ENCODE measurements at places on chromosomes 13 and 19.

- DNase-seq: no peak
Observed at GRCh38 chr19:19650331-19650730, 6.9 kb upstream of the GMIP start.

DNA sequence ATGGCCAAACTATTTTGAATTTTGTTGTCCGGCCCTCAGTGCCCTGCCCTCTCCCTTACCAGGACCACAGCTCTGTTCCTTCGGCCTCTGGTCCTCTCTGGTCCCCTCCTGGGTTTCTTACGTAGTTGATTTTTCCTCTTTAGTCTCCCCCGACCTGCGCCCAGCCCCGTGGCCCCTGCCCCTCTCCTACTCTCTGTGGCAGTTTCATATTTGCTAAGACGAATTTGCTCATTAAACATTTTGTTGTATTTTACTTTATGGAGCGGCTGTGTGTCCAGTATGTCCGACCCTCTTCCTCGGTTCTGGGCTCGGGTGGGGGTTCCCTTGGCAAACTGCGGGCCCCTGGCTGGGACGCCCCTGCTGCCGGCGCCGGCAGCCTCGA, 576 bp upstream of the EPN1 start:
- DNase-seq: no peak

DNA sequence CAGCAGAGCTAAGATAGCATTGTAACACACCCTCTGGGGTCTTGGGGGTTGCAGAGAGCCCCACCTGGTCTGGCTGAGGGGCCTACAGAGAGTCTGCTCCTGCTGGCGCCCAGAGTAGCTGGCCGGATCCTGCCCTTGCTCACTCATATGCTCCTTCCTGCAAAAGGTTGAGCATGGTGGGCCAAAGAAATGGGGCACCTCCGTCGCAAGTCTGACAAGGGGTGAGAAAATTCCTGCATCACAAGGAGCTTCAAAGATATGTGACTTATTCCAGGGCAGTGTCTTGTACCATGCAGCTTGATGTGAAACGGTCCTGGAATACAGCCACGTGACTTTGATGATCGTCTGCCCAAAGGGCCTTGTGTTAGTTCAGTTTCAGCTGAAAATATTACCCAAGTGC, 218.3 kb downstream of the DCLK1 start:
- DNase-seq: no peak

DNA sequence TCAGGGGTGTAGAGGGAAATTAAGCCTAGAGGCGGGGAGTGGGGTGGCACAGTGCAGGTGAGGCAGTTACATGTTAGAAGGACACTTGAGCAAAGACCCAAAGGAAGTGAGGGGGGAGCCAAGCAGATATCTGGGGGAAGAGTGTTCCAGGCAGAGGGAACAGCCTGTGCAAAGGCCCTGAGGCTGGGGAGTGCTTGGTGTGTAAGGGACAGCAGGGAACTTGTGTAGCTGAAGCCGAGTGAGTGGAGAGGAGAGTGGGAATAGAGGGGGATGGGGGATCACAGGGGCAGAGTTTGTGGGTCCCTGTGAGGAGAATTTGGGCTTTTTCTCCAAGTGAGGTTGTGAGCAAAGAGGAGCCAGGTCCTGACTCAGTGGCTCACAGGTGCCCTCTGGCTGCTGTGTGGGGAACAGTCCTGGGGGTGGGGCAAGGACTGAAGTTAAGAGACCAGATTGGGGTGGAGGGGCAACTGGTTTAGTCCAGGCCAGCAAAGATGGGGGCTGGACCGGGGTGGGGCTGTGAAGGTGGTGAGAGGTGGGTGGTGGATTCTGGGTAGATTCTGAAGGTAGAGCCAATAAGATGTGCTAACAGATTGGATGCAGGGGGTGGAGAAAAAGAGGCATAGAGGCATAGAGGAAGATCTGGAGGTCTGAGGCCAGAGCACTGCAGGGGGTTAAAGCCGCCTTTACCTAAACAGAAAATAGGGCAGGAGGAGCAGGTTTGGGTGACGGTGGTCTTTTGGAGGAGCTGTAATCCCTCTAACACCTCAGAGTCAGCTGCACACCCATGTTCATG, 75.3 kb downstream of the CACNA1A start:
- no peak for DNase-seq

GRCh38 chr13:94412870-94413597, 66.4 kb downstream of the DCT start:
- DNase-seq: no peak

DNA sequence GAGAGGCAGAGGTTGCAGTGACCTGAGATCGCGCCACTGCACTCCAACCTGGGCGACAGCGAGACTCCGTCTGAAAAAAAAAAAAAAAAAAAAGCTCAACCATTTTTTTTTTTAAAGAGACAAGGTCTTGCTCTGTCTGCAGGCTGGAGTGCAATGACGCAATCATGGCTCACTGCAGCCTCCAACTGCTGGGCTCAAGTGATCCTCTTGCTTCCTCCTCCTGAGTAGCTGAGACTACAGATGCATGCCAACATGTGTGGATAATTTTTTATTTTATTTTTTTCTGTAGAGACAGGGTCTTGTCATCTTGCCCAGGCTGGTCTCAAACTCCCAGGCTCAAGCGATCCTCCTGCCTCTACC, 10.3 kb downstream of the EHD2 start:
- DNase-seq: no peak

- DNase-seq: no peak
Observed at GRCh38 chr13:78596399-78596735, 7.0 kb downstream of the POU4F1 start.

- no peak for DNase-seq
Observed at GRCh38 chr13:45162821-45163220, 38.0 kb downstream of the KCTD4 start.

DNA sequence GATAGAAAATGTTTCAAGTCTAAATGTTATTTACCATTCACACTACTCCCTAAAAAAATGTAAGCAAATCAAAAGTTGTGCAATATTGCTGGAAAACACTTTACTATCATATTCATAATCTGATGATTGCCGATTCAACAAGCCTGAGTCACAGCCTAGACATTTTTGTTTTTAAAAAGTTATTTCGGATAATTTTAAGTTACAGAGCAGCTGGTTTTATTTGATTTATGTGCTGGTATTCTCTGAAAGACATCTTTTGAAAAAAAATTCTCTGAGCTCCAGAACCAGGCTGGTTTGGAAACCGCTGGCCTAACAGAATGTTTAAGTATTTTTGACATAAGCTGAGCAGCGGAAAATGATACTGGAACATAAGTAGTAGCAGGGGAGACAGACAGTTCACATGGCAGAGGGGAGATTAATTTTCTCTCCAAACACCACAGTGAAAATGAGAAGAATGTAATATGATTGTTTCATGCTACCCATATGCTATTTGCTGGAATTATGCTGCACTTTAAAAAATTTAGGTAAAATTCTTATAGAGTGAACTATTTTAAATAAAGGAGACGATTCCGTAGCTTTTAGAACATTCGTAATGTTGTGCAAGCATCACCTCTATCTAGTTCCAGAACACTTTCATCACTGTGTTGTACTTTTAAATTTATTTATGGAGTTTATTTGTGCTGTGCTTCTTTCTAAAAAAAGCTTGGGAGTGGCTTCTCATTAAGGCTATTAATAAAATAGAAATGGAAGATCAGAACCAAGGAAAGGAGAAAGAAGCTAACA, 36.1 kb downstream of the TBC1D4 start:
- no peak for DNase-seq

DNA sequence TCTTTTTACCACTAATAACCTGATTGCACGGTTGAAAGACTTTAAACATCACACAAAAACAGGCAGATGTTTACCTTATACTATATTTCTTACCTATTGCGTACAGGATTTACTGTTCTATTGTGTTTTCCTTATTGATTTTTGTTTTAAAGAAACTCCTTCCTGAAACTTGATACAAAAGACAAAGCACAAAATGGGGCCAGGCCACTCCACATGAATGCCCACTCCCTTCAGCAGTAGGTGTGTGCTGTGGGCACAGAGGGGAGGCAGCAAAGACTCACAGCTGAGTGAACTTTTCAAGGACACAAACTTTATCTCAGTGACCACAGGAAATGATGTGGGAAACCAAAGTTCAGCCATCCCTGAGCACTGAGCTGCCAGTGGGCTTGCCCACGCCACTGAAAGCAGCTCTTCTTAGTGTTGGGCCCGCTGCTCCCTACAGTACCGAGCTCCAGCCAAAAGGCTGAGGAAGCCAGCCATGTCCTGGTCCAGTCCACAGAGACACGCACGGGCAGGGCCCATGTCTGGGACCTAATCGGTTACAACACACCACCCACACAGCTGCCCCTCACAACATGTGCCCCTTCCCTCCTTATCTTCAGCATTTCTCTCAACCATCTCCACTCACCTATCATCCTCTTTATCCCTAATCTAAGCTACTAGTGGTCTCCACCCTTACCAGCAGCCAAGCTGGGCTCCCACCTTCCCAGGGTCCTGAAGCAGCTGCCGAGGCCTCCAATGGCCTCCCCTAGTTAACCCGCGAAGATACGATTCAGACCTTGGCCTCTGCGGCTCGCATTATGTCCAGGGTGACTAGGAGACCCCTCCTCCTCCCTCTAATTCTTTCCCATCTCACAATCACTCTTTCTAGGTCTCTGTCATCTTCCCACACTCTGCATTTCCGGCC, 39.5 kb downstream of the ATP7B start:
- DNase-seq: no peak

GRCh38 chr19:10699650-10700335, 1.4 kb upstream of the QTRT1 start:
- no peak for DNase-seq

GRCh38 chr13:45141369-45141768, 21.1 kb downstream of the GTF2F2 start:
- DNase-seq: no peak

GRCh38 chr13:110129076-110129475, 177.9 kb downstream of the COL4A1 start:
- no peak for DNase-seq

DNA sequence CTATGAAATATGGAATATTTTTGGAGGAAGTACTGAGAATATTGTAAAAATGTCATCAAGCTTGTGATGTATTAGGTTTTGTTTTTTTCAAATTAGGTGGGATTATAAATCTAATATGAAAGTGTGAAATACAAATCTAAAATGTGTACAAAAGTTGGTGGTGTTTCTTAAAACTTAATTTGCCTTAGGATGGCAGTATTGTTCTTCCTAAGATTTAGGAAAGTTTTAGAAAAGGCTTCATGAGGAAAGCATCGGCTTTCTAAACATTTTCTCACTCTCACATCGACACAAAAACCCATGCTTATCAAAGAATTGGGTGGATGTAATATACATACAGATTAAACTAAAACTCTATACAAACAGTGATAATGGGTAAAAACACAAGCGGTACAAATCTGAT, 972.0 kb upstream of the PCDH20 start:
- no peak for DNase-seq

DNA sequence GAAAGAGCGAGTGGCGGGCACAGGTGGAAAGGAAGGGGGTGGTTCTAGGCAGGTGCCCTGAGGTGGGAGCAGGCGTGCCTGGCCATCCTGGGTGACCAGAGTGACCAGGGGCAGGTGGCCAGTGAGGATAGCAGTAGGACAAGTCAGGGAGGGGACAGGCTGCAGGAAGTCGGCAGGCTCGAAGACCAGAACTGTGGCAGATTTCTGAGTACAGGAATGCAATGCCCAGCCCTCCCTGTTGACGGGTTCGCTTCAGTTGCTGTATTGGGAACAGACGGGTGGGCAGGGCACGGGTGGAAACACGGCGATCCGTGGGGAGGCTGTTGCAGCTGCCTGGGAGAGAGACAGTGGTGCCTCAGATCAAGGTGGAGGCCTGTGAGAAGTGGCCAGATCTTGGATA, 1.9 kb downstream of the ZNF628 start:
- DNase-seq: no peak

GRCh38 chr13:68272652-68273051, 1042.5 kb upstream of the PCDH9 start:
- DNase-seq: no peak

DNA sequence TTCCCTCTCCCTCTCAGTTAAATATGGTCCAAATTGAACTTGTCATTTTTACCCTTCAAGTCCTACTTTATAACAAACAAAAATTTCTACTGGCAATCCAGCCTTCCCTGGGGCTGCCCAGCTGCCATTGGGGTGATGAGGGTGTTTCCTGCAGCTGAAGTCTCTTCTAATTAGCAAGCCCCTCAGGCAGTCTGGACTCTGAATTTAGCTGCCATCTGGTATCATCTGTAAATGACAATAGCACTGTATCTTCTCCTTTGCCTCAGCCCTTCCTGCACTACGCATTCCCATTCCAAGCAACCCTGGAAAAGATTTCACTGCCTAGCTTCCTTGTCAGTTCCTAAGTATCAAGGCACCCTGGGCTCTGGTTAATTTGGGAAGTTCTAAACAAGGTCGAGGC, 331.1 kb upstream of the KLF12 start:
- DNase-seq: no peak

GRCh38 chr19:33220735-33221134, 4.9 kb downstream of the SLC7A10 start:
- DNase-seq: no peak

DNA sequence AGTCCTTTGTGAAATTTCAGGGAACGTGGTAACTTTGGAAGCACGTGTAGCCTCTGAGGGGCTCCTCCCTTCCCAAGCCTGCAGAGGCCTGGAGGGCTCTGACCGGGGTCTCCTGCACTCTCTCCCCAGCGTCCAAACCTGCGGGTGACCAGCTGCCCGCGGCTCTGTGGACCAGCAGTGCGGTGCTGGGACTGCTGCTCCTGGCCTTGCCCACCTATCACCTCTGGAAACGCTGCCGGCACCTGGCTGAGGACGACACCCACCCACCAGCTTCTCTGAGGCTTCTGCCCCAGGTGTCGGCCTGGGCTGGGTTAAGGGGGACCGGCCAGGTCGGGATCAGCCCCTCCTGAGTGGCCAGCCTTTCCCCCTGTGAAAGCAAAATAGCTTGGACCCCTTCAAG, 2.7 kb upstream of the TPGS1 start:
- DNase-seq: no peak

GRCh38 chr19:14459703-14460102, 15.5 kb downstream of the PTGER1 start:
- DNase-seq: no peak

- no peak for DNase-seq
Observed at GRCh38 chr13:96426167-96426566, 336.3 kb downstream of the HS6ST3 start.

DNA sequence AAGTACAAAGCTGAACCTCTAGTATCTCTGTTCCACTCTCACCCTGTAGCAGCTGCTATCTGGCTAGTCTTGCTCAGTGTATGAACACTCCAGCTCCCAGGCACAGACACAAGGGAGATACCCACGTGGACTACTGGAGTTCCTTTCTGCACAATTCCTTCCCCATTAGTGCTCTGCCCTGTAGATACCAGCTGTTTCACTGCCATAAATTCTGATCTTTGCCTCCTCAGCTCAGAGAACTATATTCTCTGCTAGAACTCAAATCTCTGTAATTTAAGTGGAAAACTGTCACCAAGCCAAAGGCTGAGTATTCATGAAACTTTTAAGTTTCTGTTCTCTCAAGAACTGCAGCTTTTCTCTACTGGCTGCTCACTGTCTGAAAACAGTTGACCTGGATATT, 273.7 kb downstream of the DIAPH3 start:
- DNase-seq: no peak

GRCh38 chr19:991174-991931, 7.2 kb downstream of the WDR18 start:
- DNase-seq: no peak

DNA sequence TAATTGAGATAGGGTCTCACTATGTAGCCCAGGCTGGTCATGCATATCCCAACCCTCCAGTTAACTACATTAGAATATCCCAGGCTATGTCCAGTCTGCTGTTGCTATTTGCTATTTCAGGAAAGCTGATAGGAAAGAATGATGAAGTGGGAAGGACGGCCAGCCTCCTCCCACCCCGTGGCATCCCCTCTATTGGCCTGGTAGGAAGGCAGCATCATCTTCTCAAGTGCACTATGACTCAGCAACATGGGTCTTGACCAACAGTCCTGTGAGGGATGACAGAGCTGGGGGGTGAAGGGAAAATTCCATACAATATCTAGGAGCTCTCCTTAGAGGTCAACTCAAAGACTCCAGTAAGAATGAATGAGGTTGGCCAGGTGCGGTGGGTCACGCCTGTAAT, 48.0 kb upstream of the ABCC4 start:
- DNase-seq: no peak
